ENCODE measurements at places on chromosomes 2 and 18.
A peak's percentile ranks its signal among the peaks of the same experiment; 100 is the strongest.

- no peak for DNase-seq
These were observed 242.3 kb upstream of the NOL4 start for GRCh38 chr18:34467058-34467457.

GRCh38 chr2:159738509-159739390 is 26.4 kb downstream of the MARCHF7 start:
- DNase-seq: no peak

DNA sequence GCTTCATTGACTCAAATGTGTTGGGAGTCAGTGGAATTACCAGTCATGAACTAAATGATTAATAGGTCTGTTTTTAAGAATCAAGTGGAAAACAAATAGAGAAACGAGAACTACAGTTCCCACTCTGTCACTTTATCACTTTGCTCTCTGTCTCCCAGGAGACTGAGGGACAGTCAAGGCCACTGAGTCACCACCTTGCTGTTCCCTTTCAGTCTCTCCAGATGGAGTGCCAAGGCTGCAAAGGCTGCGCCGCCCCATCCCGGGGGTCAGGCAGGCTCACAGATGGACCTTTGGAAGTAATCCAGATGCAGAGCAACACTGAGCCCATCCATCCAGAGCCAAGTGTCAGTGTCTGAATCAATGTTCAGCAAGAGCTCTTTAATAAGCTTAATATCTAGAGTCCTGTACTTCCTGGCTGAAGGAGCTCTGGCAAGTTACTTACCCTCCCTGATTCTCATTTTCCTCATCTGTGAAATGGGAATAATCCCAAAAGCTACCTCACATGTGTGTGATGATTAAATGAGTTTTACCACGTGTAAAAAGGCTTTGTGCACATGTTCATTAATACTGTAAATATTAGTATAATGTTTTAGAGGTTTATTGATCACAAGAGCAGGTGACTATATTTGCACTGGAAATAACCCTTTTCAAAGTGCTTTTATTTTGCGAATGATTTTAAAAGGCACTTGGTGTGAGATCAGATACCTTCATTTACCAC is 43.0 kb upstream of the EFEMP1 start:
- peak; percentile 57 for DNase-seq

DNA sequence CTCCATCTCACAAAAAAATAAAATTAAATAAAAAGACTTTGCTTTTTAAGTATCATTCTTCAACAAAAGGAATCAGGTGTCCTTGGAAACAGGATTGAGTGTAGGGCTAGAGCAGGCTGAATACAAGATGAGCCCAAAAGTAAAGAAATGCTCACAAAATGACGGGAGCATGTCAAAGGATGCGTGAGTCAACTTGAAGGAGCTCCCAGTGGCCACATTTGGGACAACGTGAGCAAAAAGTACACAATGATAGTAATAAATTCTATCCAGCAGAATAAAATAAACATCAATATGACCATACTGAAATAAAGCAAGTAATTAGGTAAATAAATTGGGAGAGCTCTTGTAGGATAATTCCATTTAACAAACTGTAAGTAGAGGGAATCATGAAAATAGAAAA is 220.7 kb downstream of the PHLPP1 start:
- DNase-seq: no peak

DNA sequence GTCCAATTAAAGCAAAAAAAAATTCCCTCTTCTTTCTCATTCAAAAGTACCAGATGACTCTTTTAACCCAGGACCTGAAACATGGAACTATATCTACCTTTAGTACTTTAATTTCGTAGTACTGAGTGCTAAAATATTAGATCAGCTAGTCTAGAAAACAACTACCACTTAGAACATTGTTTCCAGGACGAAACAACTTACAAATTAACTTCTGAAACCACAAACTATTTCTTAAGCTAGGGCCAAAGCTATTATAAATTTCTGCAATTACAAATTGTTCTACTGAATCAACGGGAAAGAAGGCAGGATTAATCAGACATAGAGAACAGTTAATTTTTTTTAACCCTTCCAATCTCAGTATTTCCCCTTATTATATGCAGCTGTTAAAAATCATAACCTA is 39.9 kb downstream of the DARS1 start:
- DNase-seq: no peak

DNA sequence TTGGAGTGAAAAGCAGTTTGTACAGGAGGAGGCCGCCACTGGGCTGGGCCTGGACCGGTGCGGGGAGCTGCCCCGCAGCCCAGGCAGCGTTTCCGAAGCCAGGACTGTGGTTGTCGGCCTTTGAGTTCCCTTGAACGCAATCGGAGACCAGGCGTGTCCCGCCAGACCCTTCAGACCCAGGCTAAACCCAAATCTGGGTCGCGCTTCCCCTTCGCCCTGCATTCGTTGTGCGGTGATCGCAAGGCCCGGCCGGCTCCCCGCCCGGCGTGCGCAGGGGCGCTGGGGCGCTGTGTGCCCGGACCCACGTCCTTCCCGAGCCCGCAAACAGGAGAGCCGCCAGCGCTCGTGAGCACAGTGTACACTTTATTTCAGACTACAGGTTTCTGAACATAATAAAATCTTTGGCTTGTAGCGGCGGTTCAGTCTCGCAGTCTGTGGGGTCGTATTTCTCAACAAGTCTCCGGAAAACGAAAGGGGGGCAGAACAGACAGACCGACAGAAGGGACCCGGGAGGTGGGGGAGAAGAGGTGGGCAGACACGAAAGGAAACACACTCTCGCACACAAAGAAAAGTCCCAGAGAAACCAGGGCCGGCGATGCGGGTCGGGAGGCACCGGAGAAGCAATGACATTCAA is 5.5 kb downstream of the EN1 start:
- DNase-seq: no peak

GRCh38 chr2:177767768-177768167 is 304.8 kb downstream of the PDE11A start:
- no peak for DNase-seq

GRCh38 chr18:477565-477964 is 22.9 kb downstream of the COLEC12 start:
- no peak for DNase-seq

- no peak for DNase-seq
These were observed 469.5 kb upstream of the LINC00305 start for GRCh38 chr18:64618390-64618789.
